CD4-positive, alpha-beta T cell (primary cell): ENCODE measurements at places on chromosomes 2 and 18.

DNA sequence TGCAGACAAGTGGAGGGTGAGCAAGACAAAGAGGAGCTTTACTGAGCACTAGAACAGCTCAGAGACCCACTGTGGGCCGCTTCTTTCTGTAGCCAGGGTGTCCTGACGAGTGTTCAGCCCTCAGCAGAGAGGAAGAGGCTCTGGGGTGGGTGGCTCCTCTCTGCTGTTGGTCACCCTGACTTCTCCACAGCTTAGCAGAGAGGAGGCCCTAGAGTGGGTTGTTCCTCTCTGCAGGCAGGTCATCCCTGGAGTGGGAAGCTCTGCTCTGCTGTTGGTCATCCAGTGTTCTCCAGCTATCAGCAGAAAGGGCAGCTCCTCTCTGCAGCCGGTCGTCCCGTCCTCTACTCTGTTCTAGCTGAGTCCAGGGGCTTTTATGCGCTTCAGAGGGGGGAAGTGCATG is 286.5 kb downstream of the ICOS start:
- no peak for DNase-seq

- no peak for DNase-seq
Observed at GRCh38 chr2:19158896-19159295, 199.5 kb downstream of the OSR1 start.

GRCh38 chr2:97355887-97356286 is 233.8 kb downstream of the ANKRD36B start:
- DNase-seq, result no peak

GRCh38 chr18:51651761-51652160 is 454.3 kb upstream of the MEX3C start:
- DNase-seq, result no peak

DNA sequence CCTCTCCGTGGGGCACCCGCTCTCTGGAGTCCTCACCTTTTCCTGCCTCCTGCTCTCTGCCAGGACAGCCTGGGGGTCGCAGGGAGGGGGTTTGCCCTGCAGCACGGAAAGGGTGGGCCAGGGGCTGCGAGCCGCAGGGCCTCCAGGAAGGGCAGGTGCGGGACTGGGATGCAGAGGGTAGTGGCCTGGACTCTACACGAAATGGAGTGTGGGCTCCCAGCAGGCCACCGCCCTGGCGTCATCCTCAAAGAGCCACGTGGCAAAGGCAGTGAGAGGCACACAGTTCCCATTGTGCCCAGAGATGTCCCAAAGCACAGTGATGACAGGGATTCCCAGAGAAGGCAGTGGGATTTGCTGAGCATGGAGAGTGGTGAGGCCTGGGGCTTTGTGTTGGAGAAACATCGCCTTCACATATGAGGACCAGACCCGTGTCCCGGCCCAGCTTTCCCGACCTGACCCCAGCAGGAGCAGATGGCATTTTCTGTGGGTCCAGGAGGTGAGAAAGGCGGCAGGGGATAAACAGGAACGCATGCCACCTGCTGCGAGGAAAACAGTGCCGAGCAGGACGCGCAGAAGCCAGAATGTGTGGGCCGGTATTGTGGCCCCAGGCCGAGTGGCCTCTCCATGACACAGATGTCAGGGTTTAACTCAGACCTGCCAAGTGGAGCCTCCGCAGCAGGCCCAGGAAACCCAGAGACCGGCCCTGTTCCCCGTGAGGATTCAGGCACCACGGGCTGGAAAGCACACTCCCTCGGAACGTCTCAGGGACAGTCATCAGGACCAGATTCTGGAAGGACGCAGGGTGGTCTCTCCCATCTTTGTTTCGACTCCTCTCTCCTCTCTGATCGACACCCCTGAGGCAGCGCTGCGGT is 855.5 kb upstream of the SALL3 start:
- DNase-seq, result no peak

DNA sequence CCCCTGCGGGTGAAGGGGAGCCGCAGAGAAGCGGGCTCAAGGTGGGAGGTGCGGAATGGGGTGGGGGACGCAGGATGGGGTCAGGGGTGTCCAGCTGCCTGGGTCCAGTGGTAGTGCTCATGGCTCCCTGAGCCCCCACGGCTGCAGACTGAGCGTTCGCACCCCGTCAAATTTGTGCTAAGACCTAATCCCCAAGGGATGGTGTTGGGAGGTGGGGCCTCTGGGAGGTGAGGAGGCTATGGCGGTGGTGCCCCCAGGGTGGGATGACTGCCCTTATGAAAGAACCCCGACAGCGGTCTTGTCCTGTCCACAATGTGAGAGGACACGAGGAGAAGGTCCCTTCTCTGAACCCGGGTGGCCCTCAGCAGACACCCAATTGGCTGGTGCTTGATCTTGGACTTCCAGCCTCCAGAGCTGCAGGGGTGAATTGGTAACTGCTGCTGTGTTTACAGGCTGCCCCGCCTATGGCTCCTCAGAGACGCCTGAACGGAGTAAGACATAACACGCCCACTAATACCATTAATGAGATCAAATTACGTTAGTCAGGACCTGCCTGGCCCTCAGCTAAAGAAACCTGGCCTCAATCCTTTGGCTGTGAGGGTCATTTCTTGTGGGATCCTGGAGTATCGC is 42.6 kb downstream of the PXDN start:
- DNase-seq, result no peak

- DNase-seq, result no peak
Observed at GRCh38 chr2:152307863-152308262, 27.1 kb upstream of the FMNL2 start.

DNA sequence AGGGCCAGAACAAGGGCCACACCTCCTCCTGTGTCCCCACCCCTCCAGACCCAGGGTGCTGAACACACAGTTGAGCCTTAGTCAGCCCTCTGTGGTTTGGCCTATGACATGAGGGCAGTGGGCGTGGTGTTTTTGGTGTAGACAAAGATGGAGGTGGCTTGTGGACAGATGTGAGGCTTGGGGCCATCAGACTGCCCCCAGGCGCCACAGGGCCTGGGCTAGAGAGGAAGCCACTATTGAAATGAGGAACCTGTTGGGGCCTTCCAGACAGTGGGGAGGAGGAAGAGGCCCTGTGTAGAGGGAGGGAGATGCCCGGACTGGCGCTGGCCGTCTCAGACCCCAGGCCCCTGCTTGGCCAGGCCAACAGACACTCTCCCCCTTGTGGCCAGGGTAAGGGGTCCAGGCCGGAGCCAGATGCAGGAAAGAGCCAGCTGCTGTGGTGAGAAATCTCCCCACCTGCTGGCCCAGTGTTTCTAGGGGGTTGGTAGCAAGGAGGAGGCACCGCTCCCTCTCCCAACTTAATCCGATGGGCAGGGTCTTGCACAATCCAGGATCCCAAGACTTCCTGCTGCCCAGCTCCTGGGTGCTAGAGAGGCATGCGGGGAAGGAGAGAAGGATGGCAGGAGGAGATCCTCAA is 53.8 kb downstream of the SMAD7 start:
- no peak for DNase-seq

DNA sequence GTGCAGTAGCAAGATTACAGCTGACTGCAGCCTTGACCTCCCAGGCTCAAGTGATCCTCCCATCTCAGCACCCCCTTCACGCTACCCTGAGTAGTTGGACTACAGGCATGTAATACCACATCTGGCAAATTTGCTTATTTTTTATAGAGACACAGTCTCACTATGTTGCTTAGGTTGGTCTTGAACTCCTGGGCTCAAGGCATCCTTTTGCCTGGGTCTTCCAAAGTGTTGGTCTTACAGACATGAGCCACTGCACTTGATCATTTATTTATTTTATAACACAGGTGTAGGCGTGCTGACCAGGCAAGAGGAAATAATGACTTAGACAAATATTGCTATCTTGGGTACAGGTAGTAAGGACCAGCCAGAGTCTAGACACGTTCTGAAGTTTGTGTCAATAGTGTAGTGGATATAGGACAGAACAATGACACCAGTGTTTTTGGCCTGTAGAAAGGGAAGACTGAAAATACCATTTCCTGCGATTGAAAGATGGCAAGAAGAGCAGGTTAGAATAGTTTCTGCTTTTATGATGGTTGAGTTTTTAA is 71.0 kb upstream of the THUMPD2 start:
- no peak for DNase-seq

DNA sequence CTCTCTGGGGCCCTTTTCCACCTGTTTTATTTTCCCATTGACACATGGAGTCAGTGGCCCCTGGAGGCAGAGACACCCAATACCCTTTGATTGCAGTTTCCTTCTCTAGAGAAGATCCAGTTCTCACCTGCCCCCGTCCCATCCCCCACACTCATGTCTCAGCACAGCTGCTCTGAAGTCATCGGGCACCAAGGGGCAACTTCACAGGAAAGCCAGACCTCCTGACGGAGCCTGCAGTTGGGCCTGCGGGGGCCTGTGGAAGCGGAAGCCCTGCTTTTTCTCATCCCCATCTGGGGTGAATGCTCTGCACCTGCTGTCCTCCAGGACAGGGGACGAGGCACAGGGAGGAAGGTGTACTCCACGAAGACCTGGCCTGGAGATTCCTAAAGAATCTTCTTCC is 308.3 kb upstream of the EPAS1 start:
- DNase-seq, result no peak

DNA sequence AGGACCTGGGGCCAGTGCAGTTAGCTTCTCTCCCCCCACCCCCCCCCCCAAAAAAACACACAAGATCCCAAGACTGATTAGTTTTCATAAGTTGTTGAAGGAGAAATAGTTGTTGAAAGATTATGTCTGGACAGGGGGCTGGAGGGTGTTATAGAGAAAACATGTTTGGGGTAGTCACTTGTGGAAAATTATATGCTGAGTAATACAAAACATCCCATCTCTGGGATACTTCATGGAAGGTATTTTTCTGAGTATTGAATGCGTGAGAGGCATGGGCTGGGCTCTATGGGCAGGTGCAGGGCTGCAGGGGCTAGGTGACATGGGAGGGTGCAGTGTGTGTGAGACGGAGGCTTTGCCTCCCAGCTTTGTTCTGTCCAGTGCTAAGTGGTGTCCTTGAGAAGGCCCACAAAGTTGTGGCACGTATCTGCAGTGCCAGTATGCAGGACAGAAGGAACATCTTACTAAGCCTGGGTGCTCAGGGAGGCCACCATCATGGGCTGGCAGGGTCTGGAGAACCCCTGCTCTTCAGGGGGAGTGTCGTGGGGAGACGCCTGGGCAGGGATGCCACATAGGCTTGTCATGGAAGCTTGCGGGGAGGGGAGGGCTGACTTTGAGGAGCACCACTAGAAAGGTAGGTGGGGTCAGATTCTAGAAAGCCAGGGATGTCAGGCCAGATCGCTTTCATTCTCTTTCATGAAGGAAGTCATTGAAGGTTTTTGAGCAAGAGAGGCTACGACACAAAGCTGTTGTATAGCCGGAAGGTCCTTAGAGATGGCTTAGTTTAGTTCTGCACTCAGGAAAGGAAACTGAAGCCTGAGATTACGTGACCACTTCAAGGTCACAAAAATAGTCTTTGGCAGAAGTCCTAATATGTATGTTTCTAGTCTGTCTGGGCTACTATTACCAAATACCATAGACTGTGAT is 232.0 kb downstream of the LDLRAD4 start:
- no peak for DNase-seq

DNA sequence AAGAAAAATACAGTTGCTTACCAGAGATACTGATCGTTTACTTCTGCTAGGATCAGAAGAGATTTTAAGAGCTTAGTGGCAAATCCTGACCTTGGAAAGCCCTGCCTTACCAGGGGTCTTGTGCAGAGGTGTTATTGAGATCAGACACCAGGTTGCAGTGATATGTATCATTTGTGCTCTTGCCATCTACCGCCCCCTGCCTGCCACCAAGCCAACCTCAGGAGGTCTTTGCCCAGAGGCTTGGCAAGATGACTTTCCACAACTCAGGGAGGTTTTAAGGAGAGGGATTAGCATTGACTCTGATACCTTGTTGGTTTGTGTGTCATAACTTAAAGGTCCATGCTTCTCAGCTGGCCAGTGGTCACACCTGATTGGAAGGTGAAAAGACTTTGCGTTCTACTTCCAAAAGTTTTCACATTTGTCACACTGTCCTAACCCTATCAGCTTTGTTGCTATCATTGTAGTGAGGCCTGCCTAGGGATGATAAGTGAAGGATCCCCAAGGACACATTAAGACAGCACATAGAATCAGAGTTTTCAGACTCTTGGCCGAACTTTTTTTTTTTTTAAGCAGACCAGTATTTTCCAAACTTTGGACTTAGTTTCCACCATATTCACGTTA is 46.2 kb upstream of the MGAT5 start:
- DNase-seq, result peak; percentile 76

- DNase-seq, result peak; percentile 37
Observed at GRCh38 chr2:172288603-172289002, 138.8 kb upstream of the ITGA6 start.

GRCh38 chr2:84212611-84213314 is 246.3 kb downstream of the SUCLG1 start:
- DNase-seq, result no peak

DNA sequence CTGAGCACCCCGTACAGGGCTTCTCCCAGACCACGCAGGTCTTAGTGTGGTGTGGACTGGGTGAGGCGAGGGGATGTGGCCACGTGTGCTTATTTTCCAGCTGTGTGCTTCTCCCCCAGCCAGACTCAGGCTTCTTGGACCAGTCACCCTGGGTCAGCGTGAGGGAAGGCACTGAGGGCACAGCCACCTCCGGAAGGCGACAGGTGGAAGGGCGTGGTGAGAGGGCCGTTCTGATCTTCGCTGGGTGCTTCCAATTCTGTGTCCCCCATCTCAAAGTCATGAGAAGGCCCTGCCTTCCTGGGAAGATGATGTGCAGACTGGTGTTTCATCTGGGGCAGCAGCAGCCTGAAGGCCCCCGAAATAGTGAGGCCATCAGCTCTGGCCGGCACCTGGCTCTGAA is 169.7 kb upstream of the MYCN start:
- no peak for DNase-seq

DNA sequence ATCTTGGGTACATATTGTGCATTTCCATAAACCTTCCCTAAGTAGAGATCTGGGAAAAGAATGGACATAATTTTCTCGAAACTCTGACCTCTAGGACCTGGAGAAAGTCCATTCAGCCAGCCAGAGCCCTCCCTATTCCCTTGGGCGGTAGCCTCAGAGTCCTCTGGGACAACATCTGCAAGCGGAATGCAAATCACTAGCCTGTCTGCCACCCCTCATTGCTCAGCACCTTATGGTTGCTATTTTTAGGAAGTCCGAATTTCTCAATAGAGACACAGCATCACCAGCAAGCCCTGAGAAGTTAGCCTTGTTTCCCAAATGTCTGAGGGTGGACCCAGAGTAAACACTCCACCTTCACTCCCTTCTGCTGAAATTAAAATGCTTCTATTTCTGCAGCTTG is 17.6 kb upstream of the CD28 start:
- no peak for DNase-seq
